ENCODE measurements at places on chromosomes 5 and 9.
A peak's percentile ranks its signal among the peaks of the same experiment; 100 is the strongest.

GRCh38 chr9:132743931-132744479 is 73.7 kb downstream of the GTF3C4 start:
- no peak for DNase-seq

DNA sequence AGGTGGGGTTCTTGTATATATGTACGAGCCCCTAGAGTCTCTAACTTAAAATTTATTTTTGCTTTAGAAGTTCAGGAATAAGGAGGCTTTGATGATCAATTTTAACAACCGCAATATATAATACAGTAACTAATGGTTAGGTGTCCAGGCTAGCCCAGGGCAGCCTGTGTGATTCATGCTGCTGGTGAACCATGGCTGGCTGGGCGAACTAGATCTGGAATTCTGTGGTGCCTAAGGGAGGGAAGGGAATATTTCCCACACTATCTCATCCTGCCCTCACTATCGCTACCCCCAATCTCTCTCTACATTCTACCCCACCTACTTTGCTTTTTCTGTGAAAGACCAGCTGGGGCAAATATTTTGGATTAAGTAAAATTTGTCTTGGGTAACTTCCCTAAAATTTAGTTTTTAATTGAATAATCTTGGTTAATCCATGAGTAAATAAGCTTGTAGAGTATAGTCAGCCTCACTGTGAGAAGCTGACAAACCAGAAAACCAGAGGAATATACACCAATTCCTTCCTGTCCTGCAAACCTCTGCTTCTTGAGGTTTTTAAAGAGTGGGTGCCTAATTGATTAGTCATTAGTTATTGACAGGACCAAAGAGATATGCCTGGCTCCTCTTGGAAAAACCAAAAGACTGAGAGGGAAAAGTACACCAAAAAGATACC is 115.1 kb upstream of the CCDC152 start:
- DNase-seq: peak; percentile 45

- no peak for DNase-seq
These were observed 49.7 kb upstream of the FST start for GRCh38 chr5:53430618-53431252.

DNA sequence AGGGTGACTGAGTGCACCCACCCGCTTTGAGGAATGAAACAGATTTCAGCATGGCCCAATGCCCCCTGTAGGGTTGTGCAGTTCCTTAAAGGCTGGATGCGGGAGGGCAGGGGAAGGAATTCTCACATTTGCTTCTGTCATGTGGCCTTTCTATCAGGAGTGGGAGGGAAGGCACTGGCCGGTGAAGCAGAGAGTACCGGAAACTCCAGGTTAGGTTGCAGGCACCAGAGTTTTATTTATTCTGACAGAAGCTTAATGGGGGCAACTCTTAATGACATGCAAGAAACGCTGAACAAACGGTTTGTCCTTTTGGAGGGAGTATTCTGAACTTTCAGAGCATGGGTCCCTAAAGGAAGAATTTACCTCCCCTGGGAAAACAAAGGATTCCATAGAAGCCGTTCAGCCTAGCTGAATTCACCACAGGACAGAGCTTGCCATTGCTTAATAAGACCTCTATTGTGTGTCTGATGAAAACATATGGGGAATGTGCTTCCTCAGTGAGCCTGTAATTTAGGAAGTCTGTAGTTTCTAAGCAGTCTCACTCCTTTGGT is 44.1 kb upstream of the EQTN start:
- DNase-seq: no peak

DNA sequence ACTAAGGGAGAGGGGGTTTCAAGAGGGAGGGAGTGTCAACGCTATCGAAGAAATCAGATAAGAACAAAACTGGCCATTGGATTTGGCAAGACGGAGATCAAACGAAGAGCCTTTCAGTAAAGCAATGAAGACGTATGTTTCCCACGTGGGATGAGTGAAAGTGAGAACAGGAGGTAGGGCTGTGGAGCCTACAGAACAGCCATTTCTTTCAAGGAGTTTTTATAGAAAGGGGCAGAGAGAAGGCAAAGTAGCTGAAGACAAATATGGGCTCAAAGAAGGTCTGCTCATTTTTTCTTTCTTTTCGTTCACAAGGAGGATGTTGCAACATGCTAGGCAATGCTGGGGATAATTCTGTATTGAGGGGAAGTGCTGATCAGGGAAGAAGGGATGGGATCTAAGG is 98.3 kb downstream of the SUSD1 start:
- DNase-seq: no peak

DNA sequence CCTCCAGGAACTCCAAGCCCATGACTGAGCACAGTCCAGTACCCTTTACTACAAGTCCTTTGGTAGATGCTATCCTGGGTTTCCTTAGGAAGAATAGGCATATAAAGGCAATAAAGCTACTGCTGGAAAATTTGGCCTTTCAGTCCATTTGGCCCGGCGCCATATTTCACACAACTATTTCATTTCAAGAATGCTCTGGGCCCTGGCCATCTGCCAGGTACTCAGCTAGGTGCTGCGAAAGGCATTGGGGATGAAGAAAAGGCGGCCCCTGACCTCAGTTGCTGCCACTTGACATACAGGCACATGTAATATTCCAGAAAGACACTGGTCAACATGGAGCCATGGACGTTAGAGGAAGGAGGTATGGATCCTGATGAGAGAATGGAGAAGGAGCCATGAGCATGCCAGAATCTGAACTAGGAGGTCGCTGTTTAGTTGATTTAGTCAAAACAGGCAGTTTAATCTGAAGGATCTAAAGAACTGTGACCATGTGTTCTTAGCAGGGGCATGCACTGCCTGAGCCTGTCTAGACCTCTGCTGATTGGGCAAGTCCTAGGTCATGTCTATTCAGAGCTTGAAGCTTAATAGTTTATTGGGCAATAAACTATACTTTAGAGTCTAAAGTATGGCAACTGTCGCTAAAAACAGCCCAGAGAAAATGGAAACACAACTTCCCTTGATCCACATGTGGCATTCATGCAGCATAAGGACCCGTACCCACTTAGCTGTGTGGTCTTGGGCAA is 149.3 kb downstream of the MELK start:
- DNase-seq: no peak

DNA sequence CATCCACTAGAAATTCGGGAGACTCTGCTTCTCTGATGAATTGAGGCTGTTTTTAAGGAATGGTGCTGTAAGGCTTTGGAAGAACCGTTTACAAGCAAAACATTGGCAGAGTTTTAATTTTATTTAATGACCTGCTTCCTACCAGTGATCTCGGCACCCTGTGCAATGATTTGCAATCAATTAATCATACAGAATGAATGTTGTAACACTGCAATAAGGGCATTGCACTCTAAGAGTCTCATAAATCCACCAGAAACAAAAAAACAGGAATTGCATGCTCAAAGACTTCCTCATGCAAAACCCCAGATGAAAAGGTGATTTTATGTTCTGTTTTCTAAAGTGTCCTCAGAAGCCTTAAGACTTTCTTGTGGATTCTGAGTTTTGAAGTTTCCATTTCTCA is 295.7 kb downstream of the ARHGEF28 start:
- no peak for DNase-seq

- DNase-seq: no peak
These were observed 226.9 kb downstream of the TMEM38B start for GRCh38 chr9:105921057-105921726.

Measured in T1000 (cell line).